ENCODE measurements at places on chromosomes 7 and 10.

- DNase-seq = no peak
Observed at GRCh38 chr10:43681220-43681619, 32.5 kb upstream of the ZNF32 start.

DNA sequence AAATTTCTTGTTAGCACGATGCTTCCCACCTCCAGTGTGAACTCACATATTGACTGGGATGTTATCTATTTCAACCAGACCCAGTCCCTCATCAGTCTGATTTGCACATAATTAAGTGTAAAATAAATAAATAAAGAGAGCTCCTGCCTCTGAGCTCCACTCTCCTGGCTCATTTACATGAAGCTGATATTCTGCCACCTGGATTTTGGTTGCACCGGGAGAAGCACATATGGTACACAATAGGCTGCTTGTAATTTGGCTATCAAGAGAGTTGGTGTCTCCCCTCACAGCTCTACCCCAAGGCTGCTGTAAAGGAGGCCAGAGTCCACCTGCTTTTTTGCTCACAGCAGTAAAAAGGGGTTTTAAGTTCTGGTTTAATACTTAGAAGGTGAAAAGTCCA, 610.5 kb downstream of the KCNMA1 start:
- DNase-seq = no peak

DNA sequence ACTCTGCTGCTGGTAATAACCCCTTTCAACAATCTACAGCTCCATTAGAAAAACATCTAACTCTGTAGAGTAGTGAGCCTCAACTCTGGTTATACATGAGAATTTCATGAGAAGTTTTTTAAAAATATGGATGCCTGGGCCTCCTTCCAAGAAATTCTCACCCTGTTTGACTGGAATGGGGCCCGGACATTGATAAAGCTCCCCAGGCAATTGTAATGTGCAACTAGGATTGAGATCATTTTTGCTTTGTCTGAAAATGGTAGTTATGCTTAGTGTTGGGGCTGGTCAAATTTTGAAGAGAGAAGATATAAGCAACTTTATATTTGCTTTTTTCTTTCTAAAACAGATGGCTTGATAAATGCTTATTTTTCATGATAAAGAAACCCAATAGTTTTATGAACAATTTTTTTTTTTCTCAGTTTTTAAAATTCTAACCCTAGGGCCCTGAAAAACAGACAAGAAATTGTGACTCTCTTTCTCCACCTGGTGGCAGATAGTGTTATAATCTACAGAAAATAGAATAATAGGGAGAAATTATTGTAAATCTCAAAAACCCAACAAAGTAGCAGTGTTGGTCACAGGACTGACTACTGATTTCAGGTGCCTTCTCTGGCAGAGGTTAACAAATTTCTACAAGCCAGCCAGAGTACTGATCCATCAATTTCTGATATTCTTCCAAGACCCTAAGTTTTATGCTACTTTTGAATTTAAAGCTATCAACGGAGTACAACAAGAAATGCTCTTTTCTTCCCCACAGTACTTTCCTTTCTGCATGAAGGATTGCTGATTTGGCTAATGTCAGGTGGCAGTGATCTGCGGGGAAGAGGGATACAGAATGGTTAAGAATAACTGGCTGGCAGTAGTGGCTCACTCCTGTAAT, 174.8 kb downstream of the DKK1 start:
- no peak for DNase-seq

- no peak for DNase-seq
Observed at GRCh38 chr10:57513637-57514036, 754.1 kb downstream of the IPMK start.

DNA sequence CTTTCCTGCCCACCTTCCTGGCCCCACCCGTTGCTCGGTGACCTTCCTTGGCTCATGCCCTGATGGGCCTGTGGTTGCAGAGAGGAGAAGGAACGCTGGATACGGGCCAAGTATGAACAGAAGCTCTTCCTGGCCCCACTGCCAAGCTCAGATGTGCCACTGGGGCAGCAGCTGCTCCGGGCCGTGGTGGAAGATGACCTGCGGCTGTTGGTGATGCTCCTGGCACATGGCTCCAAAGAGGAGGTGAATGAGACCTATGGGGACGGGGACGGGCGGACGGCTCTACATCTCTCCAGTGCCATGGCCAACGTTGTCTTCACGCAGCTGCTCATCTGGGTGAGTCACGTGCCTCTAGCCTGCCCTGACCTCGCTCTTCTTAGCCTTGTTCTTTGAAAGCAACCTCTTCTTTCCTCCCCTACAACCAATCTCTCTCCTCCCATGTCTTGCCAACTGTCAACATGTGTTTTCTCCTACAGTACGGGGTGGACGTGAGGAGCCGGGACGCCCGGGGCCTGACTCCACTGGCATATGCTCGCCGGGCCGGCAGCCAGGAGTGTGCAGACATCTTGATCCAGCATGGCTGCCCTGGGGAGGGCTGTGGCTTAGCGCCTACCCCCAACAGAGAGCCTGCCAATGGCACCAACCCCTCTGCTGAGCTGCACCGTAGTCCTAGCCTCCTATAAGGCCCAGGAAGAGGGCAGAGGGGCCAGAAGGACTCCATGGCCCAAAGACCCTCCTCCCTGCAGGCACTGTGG, 24.1 kb downstream of the GBX1 start:
- DNase-seq = peak; percentile 6

- no peak for DNase-seq
Observed at GRCh38 chr10:7511612-7512011, 100.8 kb upstream of the SFMBT2 start.

- DNase-seq = no peak
Observed at GRCh38 chr7:17302575-17303142, 4.2 kb downstream of the AHR start.

- DNase-seq = no peak
Observed at GRCh38 chr10:84095811-84096497, 43.4 kb upstream of the GHITM start.

- no peak for DNase-seq
Observed at GRCh38 chr10:68829521-68829920, 2.2 kb downstream of the STOX1 start.

DNA sequence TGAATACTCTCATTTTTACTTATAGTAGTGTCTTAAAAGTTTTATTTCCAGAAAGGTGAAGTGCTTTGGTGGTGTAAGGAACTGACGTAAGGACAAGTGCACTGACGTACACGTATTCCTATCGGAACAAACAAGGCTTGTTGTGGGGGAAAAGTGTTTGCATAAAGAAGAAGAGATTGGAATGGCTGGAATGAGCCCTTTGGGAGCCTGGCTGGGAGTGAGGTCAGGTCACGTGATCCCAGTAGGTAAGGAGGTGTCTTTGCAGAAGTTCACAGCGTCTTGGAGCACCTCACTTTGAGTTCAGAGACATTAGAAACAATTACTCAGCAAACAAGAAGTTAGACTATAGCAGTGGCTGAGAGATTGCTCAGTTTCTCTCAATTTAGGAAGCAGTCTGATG, 104.2 kb downstream of the CCDC3 start:
- DNase-seq = no peak

GRCh38 chr10:60769406-60769805, 8.9 kb upstream of the CDK1 start:
- no peak for DNase-seq

GRCh38 chr7:150719436-150719835, 3.0 kb downstream of the GIMAP1 start:
- no peak for DNase-seq

GRCh38 chr10:133270204-133270603, 6.5 kb downstream of the ADAM8 start:
- DNase-seq = no peak

- DNase-seq = no peak
Observed at GRCh38 chr10:121988361-121989324, at the start of gene TACC2. Gene TACC2 (plus strand): TSS chr10:121989163. CDS start chr10:122021982, 32,819 bp downstream.

DNA sequence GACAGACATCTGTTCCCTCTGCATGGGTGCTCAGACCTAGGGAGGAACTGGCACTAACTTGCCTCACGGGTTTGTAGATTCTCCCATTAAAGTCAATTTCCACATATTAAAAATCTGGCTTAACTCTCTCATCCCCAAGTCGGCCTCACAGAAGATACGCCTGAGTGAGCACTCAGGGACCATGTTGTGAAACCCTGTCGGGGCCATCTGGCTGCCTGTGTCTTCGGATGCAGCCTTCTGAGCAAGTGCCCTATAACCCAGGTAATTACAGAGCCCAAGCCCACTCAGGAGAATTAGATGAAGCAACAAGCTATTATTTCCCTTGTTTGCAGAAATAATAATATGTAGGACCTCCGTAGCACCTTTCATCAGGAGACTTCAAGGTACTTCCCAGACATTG, 219.3 kb upstream of the GLI3 start:
- no peak for DNase-seq

- DNase-seq = no peak
Observed at GRCh38 chr10:37707829-37708578, 149.4 kb downstream of the ZNF248 start.

- DNase-seq = no peak
Observed at GRCh38 chr10:78441694-78442093, 408.0 kb downstream of the RPS24 start.

DNA sequence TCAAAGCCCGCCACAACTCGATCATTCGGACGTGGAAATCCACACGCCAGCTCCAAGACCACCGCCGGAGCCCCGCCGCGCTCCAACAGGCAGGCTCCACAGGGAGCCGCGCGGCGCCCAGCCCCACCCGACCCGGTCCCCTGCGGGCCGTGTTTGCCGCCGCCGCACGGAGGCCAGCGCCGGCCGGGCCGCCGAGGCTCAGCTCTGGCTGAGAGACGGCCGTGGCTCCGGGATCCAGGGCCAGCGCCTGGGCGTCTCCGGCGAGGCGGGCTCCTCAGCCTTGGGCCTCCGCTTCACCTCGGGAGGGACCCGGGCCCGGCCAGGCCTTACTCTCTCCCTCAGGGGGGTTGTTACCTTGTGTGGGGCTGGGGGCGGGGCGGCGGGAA, 333 bp downstream of the SMNDC1 start:
- DNase-seq = no peak

DNA sequence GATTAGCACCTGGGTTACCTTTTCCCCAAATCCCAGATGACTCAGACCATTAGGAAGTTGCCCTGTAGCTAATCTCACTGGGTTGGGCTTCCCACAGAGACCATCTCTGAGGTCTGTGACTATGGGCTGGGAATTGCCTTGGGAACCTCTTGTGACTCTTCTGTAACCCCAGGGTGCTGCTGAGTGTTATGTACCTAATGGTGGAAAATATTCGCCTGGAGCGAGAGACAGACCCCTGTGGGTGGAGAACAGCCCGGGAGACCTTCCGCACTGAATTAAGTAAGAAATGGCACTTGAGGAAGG, 20.0 kb downstream of the STRIP2 start:
- no peak for DNase-seq

GRCh38 chr7:28037220-28038010, 143.2 kb downstream of the JAZF1 start:
- DNase-seq = no peak

DNA sequence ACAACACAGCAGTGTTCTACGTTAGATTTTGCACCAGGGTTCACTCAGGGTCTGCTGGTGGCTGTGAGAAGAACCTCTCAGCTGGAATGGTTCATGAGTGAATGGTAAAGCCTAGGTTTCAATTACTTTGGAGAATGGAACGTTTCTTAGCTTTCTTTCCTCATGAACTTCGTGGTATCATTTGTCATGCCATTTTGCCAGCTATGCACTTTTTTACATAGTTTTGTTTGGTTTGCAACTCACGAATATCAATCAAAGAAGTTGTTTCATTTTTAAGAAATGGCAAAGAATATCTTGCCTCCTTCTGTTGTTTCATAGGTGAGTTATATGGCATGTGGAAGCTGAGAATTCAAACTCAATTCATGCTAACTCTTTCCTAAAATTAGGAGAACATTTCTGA, 34.1 kb upstream of the RAB11FIP2 start:
- DNase-seq = no peak

DNA sequence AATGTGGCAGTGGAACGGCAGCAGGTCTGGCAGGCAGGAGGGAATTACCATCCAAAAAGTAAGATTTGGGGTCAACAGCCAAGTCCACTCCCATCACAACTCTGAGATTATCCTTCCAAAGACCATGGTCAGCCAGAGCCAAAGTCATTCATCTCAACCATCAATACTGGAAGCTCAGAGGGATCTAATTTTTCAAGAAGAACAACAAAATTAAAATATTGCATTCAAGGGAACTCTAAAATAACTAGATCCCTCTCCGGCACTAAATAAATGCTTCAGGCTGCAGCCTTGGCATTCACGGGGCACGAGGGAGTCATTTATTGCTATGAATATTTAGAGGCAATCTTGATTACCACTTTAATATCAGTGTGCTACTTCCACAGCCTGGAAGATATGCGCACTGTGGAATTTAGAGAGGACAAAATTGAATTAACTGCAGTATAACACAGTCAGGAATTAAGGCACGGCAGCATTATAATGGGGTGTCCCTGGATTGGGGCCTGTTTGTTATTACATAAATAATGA, 102.0 kb downstream of the ADAM12 start:
- no peak for DNase-seq

GRCh38 chr7:37100735-37101331, 347.8 kb downstream of the ELMO1 start:
- no peak for DNase-seq

- DNase-seq = no peak
Observed at GRCh38 chr7:69753981-69754380, 155.7 kb downstream of the AUTS2 start.

GRCh38 chr10:86172301-86172700, 194.3 kb downstream of the GRID1 start:
- DNase-seq = no peak

- DNase-seq = no peak
Observed at GRCh38 chr7:16880554-16880953, 1.2 kb downstream of the AGR3 start.

DNA sequence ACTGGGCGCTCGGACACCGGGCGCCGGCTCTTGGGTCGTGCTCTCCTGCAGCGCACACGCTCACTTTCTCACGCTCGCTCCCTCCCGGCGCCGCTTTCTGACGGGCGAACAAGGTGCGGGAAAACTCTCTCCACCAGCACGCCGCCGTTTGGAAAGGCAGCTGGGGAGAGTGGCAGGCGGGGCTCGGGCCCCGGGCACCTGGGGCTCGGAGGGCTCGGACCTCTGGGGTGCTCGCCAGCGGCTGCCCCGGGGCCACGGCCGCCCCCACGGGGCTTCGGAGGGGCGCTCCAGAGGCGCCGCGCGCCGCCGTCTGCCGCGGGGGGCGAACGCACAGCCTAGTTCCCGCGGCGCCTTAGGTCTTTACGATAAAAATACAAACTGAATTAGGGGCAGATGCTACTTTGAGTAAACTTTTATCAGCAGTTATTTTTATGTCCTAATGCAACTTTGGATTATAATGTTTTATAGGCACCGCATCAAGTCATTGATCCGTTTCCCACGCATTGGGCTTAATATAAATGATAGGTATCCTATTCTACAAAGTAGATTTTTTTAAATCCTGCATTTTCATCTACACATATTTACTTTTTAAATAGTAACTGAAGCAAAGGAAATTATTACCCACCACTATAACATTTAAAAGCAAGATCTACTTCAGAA, 535 bp upstream of the EPC1 start:
- no peak for DNase-seq

DNA sequence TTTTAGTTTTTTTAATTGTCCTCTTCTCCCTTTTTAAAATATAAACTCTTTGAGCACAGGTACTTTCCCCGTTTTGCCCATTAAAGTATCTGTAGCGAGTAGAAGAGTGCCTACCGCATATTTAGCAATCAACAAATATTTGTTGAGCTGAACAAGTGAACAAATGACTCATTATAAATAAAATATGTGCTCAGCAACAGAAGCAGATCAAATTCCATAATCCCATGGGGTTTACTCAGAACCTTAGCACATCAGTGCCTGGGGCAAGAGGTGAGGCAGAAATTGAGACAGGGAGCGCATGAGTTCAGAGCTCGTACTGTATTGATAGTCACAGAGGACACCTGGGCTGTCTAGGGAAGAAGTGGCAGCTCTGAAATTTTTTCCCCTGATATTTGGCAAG, 161.0 kb downstream of the SEM1 start:
- no peak for DNase-seq

All from CD4-positive, alpha-beta T cell treated with Interleukin-4 for 1 hour (primary cell).